ENCODE measurements at places on chromosomes 7 and 10. TPM values are rescaled to one million over a fixed set of nuclear protein-coding genes. Genes with fewer than 3 reads are reported as not detected.

DNA sequence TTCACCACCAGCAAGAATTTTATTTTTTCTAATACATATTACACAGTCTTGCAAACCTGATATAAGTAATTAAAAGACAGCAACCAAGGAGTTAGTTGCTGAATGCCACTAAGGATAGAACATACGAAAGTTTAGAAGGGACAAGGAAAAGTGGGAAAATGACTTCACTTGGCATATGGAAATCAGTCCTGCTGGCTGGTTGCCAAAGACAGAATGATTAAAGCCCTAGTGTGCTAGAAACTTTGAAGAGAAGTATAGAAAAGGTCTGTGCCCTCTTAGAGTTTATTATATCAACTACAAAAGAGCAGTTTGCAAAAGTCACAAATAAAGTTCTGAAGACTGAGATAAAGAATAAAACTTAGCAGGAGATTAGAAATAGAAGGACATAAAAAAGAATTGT, 5.8 kb upstream of the YAE1 start:
- no peak for DNase-seq

GRCh38 chr7:123492485-123492884, 41.9 kb downstream of the IQUB start:
- no peak for DNase-seq

DNA sequence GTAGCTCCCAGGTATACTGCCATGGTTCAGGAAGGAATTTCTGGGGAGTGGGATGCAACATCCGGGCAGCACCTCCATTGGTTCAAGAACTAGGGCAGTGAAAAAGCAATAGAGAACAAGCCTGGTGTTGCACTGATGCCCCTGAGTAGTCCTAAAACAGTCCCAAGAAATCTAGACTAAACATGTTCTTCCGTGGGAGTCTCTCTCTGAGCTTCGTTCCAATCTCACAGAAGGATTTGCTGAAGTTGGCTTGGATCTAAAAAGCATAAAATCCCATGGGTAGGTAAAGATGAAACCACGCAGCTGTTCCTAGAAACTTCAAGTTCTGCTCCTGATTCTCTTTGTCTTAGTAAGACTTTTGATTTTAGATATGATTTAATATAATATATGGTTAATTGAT, 154.5 kb downstream of the PLXDC2 start:
- no peak for DNase-seq

GRCh38 chr10:117535298-117536071, 7.1 kb upstream of the EMX2 start:
- DNase-seq: no peak

DNA sequence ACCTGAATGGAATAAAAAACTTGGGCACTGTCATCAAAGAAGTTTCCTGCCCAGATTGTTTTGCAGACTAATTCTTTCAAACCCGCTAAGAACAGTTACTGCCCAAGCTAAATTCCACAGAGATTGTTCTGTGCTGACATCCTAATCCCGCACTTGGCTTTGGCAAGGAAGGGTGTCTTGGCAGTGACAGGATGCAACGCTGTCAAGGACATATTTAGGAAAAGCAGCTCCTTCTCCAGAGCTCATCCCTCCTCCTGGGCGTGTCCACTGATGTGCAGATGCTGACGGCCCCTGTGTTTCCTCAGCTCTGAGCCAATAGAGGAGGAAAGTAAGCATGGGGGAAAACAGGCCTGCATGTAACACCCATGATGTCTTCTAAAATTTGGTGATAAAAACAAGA, 74.2 kb downstream of the EEPD1 start:
- DNase-seq: no peak

The VSTM4 gene
- total RNA-seq: 46.4 TPM

DNA sequence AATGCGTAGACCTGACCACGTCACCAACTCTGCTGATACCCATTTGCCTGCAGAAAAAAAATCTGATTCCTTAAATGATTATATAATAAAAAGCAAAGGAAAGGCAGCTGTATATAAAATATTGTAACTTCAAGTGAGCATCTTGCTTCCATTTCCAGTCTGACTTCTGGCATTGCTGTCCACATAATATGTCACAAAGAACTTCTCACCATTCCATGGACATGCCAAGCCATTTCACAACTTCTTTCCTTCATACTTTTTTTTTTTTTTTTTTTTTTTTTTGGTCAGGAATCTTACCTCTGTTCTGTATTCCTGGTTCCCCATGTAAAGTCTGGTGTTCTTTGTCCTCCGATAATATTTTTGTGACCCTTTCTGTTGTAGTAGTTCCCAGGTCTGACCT, 165.5 kb downstream of the SND1 start:
- no peak for DNase-seq

DNA sequence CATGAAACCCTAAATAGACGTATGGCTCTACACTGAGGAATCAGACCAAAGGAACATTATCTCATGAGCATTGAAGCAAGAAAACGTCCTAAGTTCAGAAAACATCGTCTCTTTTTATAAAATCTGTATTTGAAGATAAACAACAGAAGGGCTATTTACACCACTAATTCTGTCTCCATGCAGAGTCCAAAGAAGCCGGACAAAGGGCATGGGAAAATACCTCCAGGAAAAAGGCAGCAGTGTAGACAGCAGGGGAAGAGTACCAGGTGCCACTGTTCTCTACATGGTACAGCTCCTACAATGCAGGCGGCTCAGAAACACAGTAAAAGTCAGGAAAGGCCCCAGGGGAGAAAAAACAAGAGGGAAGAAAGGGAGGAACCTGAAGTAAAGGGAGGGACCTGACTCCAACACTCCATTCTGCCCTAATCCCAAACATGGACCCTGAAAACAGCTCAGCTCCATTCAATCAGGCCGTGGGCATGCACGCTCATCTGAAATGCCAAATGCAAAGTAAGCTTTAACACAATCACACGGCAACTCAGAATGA, 17.5 kb downstream of the FAM171A1 start:
- no peak for DNase-seq

- DNase-seq: no peak
Observed at GRCh38 chr7:131007439-131008330, 273.7 kb upstream of the KLF14 start.

DNA sequence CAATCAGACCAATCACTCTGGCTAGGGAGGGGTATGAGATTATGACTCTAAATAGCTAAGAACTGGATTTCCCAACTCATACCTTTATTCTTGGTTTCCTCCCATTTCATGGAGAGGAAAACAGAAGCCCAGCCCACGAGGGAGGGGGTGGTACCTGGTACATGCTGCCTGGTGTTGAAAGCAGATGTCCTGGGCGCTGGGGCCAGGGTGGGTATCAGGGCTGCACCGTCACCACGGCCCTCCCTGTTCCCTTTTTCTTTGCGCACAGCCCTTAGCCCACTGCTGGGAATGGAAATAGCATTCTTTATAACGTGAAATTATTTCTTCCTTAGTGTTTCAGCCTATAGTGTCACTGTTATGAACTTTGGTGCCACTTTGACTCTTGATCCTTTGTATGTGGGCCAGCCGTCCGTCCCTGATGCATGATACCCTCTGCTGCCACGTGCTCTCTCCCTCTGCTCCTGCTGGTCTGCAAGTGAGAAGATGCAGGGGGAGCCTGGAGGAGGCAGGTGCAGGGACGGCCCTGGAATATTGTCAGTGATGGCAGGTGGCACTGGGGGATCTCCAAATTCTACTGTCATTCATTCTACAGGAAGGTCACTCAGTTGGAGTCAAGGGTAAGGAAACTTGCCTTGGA, 158.5 kb downstream of the CDH23 start:
- DNase-seq: no peak

- DNase-seq: no peak
Observed at GRCh38 chr7:51367614-51367968, 51.0 kb upstream of the COBL start.

The OIT3 gene
- total RNA-seq: not detected

DNA sequence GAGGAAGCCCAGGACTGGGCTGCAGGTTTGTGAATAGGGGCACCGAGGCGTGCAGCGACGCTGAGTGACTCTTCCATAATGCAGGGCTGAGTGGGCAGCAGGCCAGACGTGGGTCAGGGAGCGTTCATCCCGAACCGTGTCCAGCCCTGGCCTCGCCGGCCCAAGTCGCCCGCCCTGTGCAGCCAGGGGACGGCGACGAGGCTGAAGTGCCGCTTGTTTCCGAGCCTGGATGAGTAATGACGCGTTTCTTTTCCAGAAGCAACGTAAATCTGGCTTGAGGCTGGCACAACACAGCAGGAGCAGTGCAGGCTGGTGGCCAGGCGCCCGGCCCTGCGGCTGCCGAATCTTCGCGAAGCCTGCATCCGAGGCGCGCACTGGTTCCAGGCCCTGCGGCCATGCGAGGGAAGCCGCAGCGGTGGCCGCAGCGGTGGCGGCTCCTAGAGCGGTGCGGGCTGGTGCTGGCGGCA, 74.0 kb upstream of the SEC61G start:
- DNase-seq: no peak

The FRMPD2 gene
- total RNA-seq: not detected

GRCh38 chr7:50637725-50638643, 72.8 kb upstream of the DDC start:
- no peak for DNase-seq

GRCh38 chr7:20075992-20076820, 141.0 kb downstream of the MACC1 start:
- DNase-seq: no peak

GRCh38 chr7:55309040-55309991, 55.8 kb upstream of the LANCL2 start:
- DNase-seq: no peak

DNA sequence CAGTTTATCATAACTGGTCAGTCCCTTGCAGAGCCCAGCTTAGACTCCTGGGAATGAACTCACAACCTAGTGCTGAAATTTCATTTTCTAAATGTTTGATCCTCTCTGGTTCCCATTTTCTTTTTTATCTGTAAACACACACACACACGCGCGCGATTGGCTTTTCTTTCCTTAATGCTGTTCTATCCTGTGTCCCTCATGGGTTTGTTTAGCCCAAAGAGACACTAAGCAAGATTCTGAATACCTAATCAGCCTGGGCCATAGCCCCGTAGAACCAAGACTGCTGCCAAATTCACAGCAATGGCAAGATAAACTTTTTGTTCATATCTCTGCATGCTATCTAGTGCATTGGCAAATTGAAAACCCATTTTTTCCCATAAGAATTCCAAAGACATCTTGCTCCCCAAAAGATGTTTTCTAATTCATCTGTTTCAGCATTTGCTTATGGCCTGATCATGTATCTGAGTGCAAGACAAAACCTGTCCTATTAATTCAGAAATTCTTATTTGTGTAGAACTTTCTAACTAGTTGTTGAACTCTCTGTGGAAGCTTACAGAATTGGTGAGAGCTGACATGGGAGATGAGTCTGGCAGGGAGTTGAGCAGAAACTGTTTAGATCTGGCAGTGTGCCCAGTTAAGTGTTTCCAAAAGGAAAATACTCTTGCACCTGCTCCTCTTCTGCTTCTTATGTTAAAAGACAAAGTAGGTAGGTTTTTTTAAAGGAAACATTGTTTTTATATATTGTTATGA, 1.8 kb upstream of the IFIT1 start:
- no peak for DNase-seq

GRCh38 chr7:43933902-43934560, 7.8 kb downstream of the UBE2D4 start:
- no peak for DNase-seq

DNA sequence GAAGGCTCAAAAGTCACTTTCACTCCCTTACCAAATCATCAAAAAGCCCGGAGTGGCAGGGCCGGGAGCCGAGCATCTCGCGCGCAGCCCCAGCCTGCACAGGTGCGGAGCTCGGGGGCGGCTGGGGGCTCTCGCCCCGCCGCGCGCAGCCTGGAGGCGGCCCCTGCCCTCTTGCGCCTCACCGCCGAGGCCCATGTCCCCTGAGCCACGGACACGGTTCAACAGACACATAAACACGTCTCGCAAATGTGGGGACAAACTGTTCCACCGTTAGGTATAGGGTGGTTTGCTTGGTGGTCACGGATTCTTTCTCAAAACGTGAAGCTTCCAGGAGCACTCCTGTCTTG, 700 bp downstream of the GSAP start:
- no peak for DNase-seq

GRCh38 chr10:80200259-80200658, 5.1 kb downstream of the ANXA11 start:
- DNase-seq: no peak

The FGL2 gene
- 163 TPM for total RNA-seq

The TNS3 gene
- 138 TPM for total RNA-seq

- DNase-seq: no peak
Observed at GRCh38 chr10:76296957-76297356, 865.5 kb downstream of the LRMDA start.

- no peak for DNase-seq
Observed at GRCh38 chr7:35839860-35840854, 39.3 kb downstream of the SEPTIN7 start.

The GFRA1 gene
- total RNA-seq: 5.8 TPM

The CALN1 gene
- total RNA-seq: not detected

The NUTM2E gene
- total RNA-seq: not detected

The ZNF783 gene
- total RNA-seq: 28.9 TPM

Data from thoracic aorta (tissue), 2 donors.